Stimulated activated CD8-positive, alpha-beta memory T cell treated with anti-CD3 and anti-CD28 coated beads, Interleukin-4, amount 100 ng/mL, for 1 hour (primary cell): ENCODE measurements at places on chromosomes 1 and 21.

GRCh38 chr1:21668951-21669257, 253 bp downstream of the RAP1GAP start:
- no peak for DNase-seq

DNA sequence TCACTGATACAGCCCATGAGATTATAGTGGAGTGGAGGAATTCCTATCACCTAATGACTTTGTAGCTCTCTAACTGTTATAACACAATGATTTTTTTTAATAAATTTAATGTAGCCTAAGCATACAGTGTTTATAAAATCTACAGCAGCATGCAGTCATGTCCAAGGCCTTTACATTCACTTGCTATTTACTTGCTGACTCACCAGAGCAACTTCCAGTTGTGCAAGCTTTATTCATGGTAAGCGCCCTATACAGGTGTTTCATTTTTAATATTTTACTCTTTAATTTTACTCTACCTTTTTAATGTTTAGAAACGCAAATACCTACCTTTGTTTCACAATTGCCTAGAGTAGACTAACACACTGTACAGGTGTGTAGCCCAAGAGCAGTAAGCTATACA, 1652.2 kb downstream of the BRINP3 start:
- DNase-seq = no peak

- peak; percentile 51 for DNase-seq
Measured at GRCh38 chr1:9181176-9181906, 52.4 kb upstream of the GPR157 start.

- DNase-seq = no peak
Measured at GRCh38 chr1:228414511-228415211, 2.0 kb downstream of the TRIM17 start.

- DNase-seq = no peak
Measured at GRCh38 chr1:47781171-47781959, 215.8 kb downstream of the TRABD2B start.

DNA sequence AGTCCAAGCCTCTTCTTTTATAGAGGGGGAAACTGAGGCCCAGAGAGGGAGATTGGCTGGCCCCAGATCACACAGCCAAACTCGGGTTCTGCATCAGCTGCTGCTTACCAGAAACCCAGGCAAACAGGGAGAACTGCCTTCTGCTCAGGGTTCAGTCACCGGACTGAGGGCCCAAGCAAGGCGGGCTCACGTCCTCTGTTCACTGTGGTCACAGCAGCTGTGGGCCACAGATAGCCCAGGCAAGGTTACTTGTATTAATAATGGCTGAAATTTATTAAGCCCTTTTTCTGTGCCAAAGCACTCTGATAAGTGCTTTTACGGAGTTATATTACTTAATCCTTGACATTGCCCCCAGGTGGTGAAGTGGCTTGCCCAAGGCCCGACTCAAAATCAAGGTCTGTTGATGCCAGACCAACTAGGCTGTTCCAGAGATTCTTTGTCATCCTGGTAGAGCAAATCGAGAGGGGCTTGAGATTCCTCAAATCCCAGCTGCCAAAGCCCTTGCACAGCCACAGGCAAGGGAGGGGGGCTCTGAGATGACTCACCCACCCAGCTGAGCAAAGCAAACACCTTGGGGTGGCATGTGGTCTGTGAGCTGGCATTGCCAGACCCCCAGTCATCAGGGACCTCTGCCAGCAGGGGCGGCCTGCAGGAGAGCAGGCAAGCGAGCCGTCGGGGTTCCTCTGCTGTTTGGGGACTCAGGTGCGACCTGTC, 36.5 kb downstream of the EPHB2 start:
- DNase-seq = no peak
